ENCODE measurements at places on chromosomes 12 and 14.

- no peak for DNase-seq
Measured at GRCh38 chr12:28331130-28331529, 140.9 kb downstream of the CCDC91 start.

DNA sequence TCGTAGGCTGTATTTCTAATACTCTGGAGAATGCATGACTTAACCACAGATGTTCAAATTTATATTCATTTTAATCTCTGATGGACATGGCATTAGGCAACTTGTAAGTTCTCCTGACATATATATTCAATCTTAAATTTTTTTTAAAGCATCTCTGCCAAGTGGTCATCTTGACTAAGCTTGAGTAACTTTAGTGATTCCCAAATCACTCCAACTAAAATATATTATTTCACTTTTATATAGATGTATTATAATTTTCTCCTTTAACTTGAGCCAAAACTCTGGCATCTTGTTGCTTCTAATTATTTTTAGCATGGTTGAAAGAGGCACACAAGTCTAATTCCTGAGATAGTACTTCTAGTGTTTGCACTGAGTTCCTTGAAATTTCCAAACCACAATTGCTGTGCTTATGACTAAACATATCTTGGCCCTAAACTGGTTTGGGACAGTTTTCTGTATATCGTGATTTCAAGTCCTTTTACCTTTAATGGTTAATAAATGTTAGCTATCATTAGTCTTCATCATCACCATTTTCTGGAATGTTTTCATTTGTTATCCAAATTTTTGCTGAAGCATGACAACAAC lies 8.4 kb downstream of the LRFN5 start:
- no peak for DNase-seq

DNA sequence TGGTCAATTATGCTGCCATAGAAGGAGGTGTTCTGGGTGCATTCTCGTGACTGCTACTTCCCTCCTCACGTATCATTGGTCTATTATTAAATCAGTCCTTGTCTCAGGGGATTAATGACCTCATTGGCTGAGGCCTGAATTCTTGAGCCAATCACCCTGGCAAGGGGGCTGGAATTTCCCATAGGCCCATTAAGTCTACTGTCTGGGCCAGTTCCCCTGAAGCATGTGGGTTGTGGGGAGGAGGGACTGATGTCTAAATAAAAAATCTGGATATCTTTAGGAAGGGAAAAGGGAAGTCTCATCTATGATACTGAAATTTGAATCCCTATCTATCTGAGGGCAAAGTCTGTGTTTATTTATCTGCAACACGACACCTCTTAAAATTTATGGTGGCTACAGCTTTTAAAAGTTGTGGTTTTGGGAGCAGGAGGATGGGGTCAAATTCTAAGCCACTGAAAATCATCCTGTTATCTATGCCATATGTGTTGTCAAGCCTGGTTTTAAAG lies 71.9 kb downstream of the DYRK2 start:
- no peak for DNase-seq

GRCh38 chr12:77118696-77119095 lies 53.3 kb upstream of the E2F7 start:
- DNase-seq = no peak

GRCh38 chr14:70631948-70632347 lies 9.8 kb upstream of the TTC9 start:
- no peak for DNase-seq

GRCh38 chr14:52735921-52736489 lies 6.0 kb downstream of the STYX start:
- DNase-seq = no peak
